ENCODE measurements at places on chromosomes 5 and 9.
A peak's percentile ranks its signal among the peaks of the same experiment; 100 is the strongest.

GRCh38 chr9:3359048-3359692, 166.6 kb downstream of the RFX3 start:
- DNase-seq = no peak

- no peak for DNase-seq
These were observed 25.6 kb upstream of the GTF3C5 start for GRCh38 chr9:133004999-133005760.

GRCh38 chr5:134095293-134095692, 19.2 kb upstream of the TCF7 start:
- no peak for DNase-seq

GRCh38 chr5:173010547-173011464, 27.2 kb downstream of the ATP6V0E1 start:
- no peak for DNase-seq

DNA sequence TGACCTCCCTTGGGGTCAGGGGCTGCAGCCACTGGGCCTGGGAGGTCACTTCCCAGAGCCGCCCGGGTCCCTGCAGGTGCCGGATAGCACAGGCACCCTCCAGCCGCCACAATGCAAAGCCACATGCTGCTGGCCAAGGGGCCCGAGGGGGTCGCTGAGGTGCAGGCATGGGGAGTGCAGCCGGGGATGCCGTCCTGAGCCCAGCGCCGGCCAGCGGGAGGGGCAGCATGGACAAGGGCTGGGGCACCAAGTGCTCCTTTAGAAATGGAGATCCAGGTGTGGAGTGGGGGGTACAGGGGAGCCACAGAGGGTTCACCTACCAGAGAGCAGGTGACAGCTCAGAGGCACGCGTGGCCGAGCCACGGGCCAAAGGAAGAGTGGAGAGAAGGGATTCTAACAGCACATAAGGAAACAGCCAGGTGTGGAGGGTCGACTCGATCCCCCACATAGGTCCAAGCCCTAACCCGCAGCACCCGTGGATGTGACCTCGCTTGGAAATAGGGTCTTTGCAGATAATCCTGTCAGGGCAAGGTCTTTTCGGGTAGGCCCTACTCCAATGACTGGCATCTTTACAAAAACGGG, 24.7 kb downstream of the ZDHHC11B start:
- no peak for DNase-seq

DNA sequence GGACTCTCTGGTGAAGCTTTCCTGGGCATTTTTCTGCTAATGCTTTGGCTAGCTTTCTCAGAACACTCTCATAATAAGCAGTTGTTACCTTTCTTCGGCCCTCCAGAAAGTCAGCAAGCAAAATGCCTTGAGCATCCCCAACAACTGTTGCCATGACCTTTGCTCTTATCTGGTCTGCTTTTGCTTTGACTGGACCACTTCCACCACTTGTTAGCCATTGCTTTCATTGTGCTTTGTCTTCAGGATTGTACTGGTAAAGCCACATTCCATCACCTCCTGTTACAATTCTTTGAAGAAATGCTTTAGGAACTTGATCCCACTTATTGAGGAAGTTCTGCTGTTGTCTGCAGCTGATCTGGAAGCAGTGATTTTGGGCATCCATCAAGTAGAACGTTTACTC, 35.7 kb downstream of the RAD50 start:
- no peak for DNase-seq

- DNase-seq = no peak
These were observed 134.1 kb downstream of the NUDT12 start for GRCh38 chr5:103428411-103428871.

DNA sequence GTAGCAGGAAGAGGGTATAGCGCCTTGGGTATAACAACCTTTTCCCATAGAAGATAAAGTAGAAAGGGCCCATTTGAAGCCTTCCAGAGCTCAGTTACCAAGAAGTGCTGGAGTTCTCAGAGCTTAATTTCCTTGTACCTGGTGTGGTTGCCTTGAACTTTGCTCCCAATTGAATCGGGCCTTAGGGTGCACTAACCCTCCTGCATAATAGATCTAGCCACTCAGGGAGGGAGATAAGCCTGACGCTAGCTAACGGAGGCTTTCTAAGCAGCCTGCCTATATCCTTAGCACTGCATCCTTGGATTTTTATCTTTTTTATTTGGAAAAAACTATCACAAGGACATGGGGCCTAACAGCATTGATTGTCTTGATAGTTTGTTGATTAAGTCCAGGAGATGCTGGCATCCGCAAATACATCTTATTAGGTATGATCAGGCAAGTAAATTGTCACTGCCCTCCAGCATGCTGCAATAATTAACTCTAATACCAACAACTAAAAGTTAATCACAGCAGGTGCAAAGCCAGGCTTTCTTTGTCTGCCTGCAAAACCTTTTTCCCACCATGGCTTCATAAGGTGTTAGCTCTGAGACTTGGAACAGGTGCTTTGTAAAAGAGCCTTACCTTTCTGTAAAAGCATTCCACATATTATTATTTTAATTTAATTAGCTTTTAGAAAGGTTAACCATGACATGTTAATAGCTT, 199.4 kb downstream of the SREK1 start:
- DNase-seq = no peak

GRCh38 chr5:13735691-13736090, 208.8 kb downstream of the DNAH5 start:
- no peak for DNase-seq

- DNase-seq = no peak
These were observed 36.1 kb upstream of the OSMR start for GRCh38 chr5:38809388-38810359.

DNA sequence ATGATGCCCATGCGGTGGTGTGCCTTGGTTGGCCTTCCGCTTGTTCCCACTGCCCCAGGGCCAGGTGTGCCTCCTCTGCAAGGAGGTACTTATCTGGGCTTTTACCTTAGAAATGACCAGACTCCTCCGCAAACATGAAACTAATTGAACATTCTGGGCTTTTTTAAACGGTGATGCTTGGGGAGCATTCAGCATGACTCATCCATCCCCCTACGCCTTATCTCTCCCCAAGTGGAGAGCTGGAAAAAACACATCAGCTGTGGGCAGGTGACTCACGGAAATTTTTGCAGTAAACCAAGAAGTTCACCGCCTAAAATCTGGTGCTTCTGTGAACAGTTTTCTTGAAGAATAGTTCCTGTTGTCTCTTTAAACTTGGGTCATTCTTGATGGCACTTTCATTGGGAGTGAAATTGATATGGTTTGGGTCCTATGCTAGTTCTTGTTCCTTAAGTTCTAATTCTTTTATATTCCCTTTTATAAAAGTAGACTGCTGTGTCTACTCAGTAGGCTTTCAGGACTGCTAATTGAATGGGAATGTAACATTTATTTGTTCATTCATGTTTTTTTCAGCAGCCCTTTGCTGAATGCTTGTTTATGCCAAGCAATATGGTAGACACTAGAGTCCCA, 39.6 kb downstream of the SFXN1 start:
- peak; percentile 14 for DNase-seq

DNA sequence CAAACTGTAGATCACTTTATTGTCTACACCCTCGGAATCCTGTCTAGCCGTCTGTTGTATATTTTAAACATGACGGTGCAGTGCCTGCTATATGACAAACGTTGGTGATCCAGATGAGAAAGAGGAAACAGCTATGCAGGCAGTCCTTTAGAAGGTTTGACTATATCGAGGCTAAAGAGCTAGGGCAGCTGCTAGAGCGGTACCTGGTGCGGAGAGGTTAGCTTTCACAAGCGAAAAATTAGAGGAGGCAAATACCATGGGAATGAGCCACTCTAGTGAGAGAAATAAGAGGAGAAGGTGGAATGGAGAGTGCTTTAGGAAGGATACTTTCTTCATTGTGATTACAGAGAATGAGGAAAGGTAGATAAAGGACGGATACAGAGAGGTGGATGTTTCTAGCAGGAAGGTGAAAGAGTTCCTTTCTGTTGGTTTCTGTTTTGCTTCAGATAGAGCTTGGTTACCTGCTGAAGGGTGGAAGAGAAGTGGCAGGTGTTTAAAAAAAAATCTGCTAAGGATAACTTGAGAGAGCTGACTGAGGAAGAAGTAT, 959 bp upstream of the FBXL17 start:
- no peak for DNase-seq

GRCh38 chr5:78758169-78758839, 109.7 kb upstream of the LHFPL2 start:
- DNase-seq = no peak

GRCh38 chr5:135317286-135317685, 81.7 kb downstream of the MACROH2A1 start:
- DNase-seq = no peak

DNA sequence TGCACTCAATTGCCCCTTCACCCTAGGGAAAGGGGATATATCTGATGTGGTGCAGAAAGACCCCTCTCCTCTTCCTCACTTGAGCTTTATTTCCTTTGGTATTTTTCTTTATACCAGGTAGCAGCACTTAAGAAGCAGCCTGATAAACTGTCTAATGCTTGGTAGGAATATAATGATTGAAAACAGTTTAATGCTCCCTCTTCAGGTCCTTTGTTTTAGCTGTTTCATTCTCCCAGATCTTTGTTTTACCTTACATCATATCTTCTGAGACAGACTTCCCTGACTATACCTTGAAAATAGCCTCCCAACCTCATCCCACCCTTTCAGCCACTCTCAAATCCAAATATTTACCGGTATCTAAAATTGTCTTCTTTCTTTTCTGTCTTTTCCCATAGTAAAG, 87.9 kb downstream of the NUDT12 start:
- no peak for DNase-seq

DNA sequence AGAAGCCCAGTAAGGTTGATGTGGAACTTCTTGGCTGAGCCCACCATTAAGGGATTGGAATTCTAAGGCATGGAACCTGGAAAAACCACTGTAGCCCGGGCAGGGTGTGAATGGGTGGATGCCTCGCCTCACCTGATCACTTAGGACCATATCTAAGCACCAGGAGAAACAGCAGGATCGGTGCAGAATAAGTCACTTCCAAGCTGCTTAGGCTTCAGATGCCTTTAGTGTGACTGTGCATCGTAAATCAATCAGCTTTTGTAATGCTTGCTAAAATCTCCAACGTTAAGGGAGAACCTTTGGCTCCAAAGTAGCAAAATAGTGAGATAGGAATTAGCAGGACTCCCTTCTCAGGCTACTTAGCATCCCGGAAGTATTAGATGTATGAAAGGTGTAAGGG, 103.9 kb upstream of the MEGF10 start:
- DNase-seq = no peak

GRCh38 chr5:96919754-96920197, 16.1 kb upstream of the LNPEP start:
- DNase-seq = no peak

DNA sequence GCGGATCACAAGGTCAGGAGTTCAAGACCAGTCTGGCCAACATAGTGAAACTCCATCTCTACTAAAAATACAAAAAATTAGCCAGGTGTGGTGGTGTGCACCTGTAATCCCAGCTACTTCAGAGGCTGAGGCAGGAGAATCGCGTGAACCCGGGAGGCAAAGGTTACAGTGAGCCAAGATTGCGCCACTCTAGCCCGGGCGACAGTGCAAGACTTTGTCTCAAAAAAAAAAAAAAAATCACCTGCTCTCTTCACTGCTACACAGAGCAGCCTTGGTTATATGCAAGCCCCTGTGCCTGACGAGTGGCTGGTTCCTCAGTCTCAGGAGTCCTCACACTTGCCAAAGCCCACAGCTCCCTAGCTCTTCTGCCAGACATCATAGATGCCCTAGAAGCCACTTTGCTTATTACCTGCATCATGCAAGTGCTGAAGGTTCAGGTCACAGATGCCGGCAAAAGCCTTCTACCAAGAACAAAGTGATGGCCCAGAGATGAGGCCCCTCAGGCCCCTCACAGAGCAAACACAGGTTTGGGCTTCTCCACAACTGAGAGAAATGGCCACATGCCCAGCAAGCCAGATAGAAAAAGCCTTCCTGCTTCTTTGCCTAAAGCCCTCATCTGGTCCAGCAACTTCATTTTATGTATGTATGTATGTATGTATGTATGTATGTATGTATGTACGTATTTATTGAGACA, 176.4 kb downstream of the AUH start:
- no peak for DNase-seq

GRCh38 chr5:107539726-107540330, 130.9 kb downstream of the EFNA5 start:
- DNase-seq = no peak

- no peak for DNase-seq
These were observed 67.1 kb upstream of the SLC1A1 start for GRCh38 chr9:4423207-4423610.

GRCh38 chr5:100900142-100900795, 2.8 kb downstream of the ST8SIA4 start:
- DNase-seq = no peak

- DNase-seq = no peak
These were observed 171.3 kb downstream of the ST8SIA4 start for GRCh38 chr5:100731768-100732167.

GRCh38 chr5:38554403-38554802, 2.0 kb downstream of the LIFR start:
- no peak for DNase-seq

DNA sequence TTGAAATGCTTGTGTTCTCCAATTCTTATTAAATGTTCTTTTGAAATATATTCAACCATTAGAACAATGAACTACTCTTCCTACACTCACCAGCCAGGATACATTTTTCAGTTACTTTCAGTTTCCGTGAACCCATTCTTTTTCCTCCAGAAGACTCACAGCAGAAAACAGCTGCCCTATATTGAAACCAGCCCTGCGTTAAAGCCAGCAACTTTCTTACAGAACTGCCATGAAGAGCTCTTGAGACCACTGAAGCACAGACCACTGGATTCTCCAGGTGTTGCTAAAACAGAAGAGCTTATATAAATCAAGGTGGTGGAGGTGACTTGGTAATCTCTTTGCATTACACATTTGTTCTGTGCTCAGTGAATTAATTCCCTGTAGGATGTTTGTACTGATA, 365.9 kb upstream of the C9orf72 start:
- DNase-seq = no peak

- DNase-seq = no peak
These were observed 186.2 kb downstream of the CACNA1B start for GRCh38 chr9:138063785-138064184.

- no peak for DNase-seq
These were observed 30.3 kb upstream of the PUM3 start for GRCh38 chr9:2874001-2874750.

DNA sequence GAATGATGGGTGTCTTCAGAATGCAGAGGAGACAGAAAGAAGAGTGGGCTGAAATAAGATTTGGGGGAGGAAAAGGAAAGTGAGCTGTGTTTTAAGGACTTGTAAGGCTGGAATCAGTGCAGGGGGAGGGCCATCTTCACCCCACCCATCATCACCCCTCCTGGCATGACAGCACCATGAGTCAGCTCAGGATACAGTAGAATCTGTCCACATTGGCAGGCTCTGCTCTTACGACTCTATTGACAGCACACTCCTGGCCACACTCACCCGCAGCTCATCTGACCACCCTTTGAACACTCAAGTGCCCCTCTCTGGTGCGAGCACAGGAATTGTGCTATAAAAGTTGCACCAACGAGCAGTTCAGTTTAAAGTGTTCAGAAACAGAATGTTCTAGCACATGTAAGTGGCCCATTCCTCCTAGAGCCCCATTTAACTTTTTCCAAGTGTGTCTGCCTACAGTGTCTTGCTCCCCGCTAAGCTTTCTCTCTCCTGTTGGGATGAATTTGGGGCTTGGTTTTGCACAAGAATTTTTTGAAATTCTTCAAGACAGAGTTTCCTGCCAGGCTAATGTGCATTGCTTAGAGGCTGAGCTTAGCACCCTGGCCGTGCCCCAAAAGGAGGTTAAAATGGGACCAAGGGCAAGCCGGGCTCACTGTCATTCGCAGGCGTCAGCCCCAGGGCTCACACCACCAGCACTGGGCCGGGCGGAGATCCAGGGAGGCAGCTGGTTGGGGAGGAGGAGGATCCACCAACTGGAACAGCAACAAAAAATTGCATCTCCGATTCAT, 12.0 kb downstream of the ADRA1B start:
- no peak for DNase-seq

All from effector memory CD4-positive, alpha-beta T cell (primary cell).